ENCODE measurements at places on chromosomes 13 and 19. TPM values are rescaled to one million over a fixed set of nuclear protein-coding genes. Genes with fewer than 3 reads are reported as not detected.

Gene KLK8
- total RNA-seq: not detected

Gene NMRK2
- total RNA-seq: not detected

Gene FSTL3
- total RNA-seq: 2.2 TPM

Gene CYP4F8
- not detected for total RNA-seq

Gene ZNF563
- 2.4 TPM for total RNA-seq

Gene EFNA2
- not detected for total RNA-seq

Gene ZNF730
- total RNA-seq: 0.50 TPM

Gene CFAP97D2
- not detected for total RNA-seq

Gene PLPPR3
- total RNA-seq: not detected

Gene PSPN
- total RNA-seq: 1.8 TPM
